Spinal cord (tissue), 10 donors: ENCODE measurements at places on chromosomes 7 and 10. TPM values are rescaled to one million over a fixed set of nuclear protein-coding genes. Genes with fewer than 3 reads are reported as not detected.

DNA sequence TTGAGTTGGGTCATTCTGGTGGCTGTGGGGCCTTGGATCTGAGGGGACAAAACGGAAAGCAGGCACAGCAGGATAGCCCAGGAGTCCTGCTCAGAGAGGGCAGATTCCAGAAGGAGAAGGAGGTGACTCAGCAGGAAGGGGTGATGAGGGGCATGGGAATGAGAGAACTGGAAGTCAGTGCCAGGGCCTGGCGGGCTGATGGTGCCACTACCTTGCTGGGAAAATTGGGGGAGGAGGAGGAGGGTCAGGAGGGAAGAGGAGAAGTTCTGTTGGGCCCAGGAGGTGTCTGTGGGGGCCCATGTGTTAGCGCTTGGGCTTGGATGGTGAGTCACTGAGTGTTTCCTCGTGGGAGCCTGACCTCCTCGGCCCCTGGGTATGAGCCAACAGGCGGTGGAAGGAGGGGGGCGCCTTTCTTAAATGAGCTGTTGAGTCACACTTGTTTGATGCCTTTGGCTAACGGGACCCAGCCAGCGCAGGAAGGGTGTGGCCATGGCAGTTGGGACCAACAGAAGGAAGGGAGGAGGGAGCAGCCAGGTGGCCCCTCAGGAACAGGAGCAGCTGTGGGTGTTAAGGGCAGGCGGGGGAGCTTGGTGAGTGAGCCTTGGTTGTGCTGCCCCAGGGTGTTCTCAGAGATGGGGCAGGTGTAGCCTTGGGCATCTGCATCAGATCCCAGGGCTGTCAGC, 130.0 kb upstream of the BTBD16 start:
- DNase-seq: peak; percentile 46

- no peak for DNase-seq
Observed at GRCh38 chr7:76040126-76040525, 7.7 kb downstream of the STYXL1 start.

GRCh38 chr10:14653271-14654161, 121.2 kb downstream of the FAM107B start:
- DNase-seq: no peak

DNA sequence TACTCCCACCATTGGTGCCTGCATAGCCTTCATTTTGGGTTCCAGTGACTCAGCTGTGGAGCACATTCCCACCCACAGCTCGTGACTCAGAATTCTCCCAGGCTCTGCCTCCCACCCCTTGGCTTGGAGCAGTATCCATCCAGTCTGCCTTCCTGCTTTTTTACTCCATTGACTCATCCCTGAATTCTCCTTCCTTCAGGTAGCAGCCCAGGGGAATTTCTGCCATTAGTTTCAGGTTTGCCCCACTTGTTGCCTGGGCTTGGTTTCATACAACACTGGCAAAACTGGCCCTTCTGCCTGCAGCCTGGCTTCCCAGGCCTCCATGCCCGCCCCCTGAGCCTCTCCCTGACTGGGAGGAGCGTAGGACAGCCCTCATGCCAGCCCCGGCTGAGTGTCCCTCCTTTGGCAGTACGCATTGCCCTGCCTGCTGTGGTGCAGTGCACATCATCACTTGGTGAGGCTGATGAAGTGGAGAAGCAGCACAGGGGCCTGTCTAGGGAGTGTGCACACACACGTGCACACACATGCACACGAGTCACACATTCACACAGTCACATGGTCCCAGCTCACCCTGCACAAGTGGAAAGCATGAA, 55.0 kb downstream of the SNX10 start:
- no peak for DNase-seq

- DNase-seq: no peak
Observed at GRCh38 chr10:49357910-49358309, 38.0 kb downstream of the DRGX start.

DNA sequence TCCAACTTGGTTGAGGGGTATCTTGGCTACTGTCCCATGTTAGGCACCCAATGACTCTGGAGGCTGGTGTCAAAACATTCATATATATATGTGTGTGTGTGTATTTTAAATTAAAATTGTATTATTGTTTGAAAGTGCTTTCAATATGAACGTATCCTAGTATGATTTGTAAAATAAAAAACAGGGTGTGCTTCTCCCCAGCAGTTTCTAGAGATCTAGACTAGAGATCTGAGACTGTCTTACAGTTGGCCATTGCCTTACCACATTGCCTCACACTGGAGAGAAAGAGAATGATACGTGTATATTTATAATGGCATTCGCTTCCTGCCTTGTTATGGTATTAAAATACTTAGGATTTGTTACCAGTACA, 1.2 kb downstream of the BAG3 start:
- DNase-seq: no peak

Gene HOXA9
- 3.7 TPM for polyA plus RNA-seq

Gene TDRD1
- 0.22 TPM for polyA plus RNA-seq

DNA sequence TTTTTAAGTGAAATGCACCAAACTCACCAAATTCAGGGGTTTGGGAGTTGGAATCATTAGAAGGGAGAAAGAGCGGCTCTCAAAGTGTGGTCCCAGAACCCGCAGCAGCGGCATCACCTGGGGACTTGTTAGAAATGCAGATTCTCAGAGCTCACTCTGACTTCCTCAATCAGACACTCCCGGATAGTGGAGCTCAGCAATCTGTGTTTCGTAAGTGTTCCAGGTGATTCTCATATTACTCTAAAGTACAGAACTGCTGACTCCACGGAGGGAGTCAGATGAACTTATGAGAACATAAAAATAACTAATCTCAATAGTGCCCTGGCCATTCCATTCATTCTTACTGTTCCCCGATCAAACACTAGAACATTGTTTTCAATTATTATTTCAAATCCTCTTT, 358.7 kb upstream of the MYO3A start:
- no peak for DNase-seq

Gene MMD2
- 43.6 TPM for polyA plus RNA-seq

Gene CYP2C8
- polyA plus RNA-seq: 7.0 TPM

DNA sequence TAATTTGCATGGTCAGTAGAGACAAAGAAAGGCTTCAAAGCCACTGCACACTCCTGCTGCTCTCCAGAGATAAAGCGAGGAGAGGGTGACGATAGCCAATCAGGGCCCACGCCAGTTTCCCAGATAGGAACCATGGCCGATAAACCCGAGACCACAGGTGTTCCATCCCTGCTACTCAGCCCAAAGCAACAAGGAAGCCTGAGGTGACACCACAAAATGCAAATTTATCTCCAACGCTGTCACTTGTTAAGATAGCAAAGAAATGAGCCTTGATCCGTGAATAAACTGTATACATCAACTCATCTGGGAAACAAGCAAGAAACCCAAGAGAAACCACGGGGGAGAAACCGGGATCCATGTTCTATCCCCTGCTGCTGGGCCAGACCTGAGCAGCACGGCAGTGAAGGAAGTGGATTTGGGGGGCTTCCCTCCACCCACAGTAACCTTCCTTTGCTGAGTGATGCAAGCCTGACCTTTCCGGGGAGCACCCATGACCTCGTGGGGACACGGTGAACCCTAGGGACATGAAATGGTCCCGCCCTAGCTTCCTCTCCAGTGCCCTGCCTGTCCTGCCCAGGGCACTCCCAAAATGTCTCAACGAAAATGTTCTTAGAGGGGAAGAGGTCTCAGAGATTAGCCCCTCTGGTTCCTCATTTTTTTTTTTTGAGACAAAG, 164.6 kb downstream of the PTPRN2 start:
- DNase-seq: no peak

Gene EVX1
- polyA plus RNA-seq: 1.3 TPM

Gene GPER1
- polyA plus RNA-seq: 9.9 TPM

GRCh38 chr7:32479574-32480200, 10.5 kb downstream of the LSM5 start:
- peak; percentile 67 for DNase-seq

Gene EGFR
- polyA plus RNA-seq: 28.7 TPM

Gene IQCE
- 39.6 TPM for polyA plus RNA-seq
